Small intestine (tissue), 16 donors: ENCODE measurements at places on chromosomes 1 and 21.
A peak's percentile ranks its signal among the peaks of the same experiment; 100 is the strongest.

DNA sequence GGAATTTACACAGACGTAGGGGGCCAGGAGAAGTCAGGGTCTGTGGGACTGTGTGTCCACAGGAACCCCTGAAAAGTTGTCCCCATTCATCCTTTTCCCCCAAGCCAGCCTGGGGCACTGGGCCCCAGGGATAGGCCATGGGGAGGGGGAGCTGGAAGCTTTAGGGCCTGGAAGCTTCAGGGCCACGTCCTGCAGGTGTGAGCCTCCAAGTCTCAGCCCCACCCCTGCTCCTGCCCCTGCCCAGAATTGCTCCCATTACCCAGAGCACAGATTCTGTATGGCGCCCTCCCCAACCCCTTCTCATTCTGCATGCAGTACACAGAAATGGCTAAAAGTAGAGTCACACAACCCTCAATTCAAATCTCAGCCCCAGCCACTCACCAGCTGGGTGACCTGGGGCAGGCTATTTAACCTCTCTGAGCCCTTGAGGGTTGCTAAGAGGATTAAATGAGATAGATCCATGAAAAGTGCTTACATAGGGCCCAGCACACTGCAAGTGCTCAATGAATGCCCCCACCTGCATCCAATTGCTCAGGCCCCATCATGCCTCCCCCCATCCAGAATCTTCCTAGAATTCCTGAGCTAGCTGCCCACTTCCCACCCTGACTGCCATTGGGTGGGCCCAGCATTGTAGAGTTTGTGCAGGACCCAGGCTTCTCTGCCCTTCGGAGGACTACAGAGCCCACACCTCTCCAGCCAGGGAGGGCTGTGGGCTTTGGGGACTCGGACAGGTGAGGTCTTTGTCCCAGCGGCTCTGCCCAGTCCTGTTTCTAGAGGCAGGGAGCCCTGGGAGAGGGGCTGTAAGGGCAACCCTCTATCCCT, 6.5 kb downstream of the RAP1GAP start:
- no peak for DNase-seq

DNA sequence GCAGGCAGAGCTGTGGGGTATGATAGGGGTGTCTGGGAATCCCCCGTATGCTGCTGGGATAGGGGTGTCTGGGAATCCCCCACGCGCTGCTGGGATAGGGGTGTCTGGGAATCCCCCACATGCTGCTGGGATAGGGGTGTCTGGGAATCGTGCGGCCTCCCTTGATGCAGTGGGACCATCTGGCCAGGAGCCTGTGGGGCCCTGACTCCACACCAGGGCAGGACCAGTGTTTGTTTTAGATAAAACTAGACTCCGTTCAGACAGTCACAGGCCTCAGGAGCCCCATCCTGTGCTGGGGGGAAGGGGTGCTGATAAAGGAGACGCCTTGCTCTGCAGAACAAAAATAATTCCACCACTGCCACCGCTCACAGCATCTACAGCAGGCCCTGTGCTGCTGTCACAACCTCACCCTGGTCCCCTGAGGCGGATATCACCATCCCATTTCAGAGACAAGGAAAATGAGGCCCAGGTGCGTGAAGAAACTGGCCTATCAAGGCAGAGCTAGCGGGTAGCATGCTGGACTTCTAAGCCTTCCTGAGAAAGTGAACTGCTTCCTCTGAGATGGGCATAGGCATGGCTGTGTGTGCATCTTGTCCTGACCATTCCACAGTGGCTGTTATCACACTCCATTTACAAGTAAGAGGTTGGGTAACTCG, 24.0 kb downstream of the ECE1 start:
- DNase-seq, result no peak

GRCh38 chr1:85200463-85201339, at the start of gene SYDE2:
Gene SYDE2 (minus strand): TSS chr1:85201016. CDS start chr1:85200996, 20 bp downstream.
- peak; percentile 94 for DNase-seq

GRCh38 chr1:234593771-234594504, 16.0 kb downstream of the IRF2BP2 start:
- no peak for DNase-seq

DNA sequence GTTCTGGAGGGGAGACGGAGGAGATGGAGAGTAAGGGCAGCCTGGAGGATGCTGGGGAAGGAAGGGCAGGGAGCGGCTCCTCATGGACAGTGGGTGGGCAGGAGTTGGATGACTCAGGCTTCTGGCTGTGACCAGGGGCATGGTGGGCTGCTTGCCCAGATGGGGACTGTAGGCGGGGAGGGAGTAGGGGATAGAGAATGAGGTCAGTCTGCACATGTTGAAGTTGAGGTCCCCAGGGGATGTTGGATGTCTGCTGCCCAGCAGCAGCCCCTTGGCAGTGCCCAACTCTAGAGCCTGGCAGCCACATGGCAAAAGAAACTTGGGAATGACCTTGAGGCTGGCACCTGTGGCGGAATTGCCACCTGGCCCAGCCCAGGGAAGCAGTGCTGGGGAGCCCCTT, 6.4 kb downstream of the SELENON start:
- no peak for DNase-seq

DNA sequence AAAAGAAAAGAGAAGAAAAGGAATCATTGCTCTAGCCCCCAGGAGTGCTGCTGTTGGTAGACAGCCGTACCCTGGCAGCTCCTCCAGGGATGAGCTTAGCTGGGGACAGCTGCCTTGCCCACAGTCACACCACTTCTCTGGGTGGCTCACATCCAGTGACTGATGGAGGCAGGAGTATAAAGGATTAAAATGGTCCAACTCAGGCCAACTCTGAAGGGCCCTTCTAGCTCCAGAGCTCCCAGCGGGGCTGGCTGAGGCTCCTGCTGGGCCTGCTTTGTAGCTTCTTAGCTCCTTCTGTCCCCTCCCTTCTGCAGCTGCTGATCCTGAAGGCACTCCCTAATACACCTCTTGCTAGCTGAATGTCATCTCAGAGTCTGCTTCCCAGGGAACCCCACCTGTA, 4.4 kb downstream of the CITED4 start:
- no peak for DNase-seq

GRCh38 chr1:18764362-18764761, 95.1 kb downstream of the TAS1R2 start:
- DNase-seq, result no peak

- no peak for DNase-seq
These were observed 178.6 kb downstream of the TGFBR3 start for GRCh38 chr1:91707114-91707889.

GRCh38 chr1:38025233-38025632, 12.7 kb downstream of the UTP11 start:
- no peak for DNase-seq

DNA sequence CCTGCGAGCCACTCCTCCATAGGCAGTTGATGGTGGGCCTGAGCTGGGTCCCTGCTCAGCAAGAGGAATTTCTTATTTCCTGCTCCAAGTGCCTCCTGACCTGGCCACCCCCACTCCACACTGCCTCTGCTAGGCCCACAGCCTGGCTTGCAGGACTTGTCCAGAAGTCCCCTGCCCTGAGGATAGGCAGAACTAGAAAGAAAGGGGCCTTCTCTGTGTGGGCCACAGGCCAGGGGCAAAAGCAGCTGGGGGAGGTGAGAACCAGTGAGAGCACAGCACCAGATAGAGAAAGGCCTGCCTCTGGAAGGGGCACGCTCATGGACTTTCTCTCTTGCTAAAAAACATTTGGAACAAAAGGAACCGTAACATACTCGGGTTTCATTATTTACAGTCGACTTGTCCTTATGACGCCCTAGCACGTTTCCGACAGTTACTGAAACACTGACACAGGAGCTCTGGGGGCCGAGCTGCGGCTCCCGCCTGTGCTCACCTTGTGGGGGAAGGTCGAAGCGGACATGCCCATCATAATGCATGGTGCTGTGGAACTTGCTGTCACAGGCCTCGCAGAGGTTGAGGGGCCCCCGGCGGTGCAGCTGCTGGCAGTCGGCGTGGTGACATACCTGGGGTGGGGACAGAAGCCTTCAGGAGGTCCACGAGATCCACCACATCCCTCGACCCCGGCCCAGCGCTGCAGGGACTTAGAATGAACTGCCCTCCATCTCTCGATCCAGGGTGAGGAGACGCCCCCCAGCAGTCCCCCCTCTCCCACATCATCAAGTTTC, 11.3 kb upstream of the TNFRSF25 start:
- DNase-seq, result no peak

DNA sequence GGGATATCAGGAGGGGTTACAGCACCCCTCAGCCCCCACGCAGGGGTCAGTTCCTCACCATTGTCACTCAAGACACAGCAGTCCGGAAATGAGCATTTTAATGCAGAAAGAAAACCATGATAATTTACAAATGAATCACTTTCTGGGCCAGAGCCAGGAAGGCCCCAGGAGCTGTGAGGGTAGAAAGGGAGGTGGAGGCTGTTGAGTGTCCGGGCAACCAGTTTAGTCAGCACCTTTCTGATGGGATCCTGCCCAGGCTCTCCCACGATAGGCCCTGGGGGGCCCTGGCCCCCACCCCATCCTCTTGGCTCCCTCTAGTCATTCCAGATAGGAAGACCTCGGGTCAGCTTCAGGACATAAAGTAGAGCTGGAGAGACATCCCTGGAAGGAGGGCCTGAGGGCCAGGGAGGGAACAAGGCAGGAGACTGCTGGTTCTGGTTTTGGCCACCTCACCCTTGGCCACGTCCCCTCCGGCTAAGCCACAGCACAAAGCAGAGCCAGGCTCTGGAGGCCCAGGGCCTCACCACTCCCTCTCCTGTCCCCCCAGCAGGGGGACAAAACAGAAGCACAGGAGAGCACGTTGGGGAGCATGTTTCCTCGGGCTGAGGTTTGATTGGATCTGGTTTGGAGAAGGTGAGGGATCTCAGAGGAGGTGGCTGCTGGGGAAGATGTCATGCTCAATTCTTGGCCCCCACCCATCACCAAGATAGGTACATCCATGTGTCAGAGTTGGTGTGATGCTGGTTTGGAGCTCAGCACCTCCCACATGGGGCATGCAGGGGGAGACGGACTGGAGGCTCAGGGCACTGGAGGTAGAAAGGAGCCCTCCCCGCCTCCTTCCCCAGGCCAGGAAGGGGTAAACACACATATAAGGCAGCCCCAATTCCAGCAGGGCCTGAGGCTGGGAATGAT, 20.6 kb downstream of the ETNK2 start:
- no peak for DNase-seq
